ENCODE measurements at places on chromosomes 13 and 19.
A peak's percentile ranks its signal among the peaks of the same experiment; 100 is the strongest.

DNA sequence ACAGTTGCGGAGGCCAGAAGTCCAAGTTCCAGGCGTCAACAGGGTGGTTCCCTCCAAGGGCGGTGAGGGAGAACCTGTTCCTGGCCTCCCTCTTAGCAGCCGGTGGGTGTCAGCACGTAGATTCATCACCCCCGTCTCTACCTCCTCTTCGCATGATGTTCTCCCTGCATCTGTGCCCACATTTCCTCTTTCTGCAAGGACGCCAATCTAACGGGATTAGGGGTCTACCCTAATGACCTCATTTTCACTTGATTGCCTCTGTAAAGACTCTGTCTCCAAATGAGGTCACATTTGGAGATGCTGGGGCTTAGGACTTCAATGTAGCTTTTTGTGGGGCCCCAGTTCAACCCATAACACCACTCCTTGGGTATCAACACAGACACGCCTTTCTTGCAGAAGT lies 38.5 kb downstream of the DPF1 start:
- no peak for DNase-seq

DNA sequence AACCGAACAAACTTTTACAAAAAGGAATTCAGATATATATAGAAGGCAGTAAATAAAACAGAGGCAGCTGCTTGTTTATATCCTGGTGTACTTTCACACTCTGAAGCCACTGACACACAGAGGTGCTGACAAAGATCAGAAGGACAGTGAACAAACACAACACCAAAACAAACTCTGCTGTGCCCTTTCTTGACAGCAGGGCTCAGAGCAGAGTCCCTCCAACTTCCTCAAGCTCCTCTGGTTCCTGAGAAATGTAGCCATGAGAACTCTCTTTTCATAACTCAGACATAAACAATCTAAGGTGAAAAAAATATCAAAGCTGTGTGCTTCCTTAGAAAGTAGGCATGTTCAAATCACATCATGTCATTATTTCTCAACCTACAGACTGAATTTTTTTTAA lies 1052.8 kb upstream of the SPRY2 start:
- no peak for DNase-seq

- peak; percentile 5 for DNase-seq
These were observed 4.5 kb upstream of the SHISA7 start for GRCh38 chr19:55447421-55448174.

- no peak for DNase-seq
These were observed 1.9 kb downstream of the PPP1R12C start for GRCh38 chr19:55115446-55116065.

DNA sequence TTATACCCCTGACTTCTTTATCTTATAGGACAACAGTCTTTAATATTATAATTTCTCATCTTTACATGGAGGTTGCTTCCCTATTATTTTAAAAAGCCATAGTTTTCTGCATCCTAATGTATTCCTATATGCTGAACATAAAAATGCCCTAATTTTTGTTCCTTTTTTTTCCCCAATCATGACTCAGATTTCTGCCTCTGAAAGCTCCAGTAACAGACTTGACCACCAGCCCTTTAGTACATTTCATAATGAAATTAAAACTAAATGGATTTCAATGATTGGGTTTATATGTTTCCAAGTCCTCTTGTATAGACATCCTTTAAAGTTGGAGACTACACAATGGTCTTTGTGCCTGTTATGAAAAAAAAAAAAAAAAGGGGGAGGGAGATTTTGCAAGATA lies 712.5 kb downstream of the DIAPH3 start:
- no peak for DNase-seq

DNA sequence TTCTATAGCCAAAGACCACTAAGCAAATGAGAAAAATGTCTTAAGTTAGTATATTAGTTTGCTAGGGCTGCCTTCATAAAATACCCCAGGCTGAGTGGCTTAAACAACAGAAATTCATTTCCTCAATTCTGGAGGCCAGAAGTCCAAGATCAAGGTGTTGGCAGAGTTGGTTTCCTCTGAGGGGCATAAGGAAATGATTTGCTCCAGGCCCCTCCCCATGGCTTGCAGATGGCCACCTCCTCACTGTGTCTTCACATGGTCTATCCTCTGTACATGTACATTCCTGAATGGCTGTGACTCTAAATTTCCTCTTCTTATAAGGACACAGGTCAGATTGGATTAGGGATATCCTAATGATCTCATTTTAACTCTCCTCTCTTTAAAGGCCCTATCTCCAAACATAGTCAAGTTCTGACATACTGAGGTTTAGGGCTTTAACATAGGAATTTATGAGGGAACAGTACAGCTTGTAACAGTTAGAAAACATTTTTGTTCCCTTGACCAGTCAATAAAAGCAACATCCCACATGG lies 307.4 kb downstream of the DIAPH3 start:
- DNase-seq: no peak

Measured in stromal cell of bone marrow (primary cell).